Activated T-helper 17 cell treated with anti-CD3 and anti-CD28 coated beads, Interleukin-2, amount 50 U/mL, for 72 hours (primary cell): ENCODE measurements at places on chromosomes 1 and 21. TPM values are rescaled to one million over a fixed set of nuclear protein-coding genes. Genes with fewer than 3 reads are reported as not detected.

C1orf87 gene
- total RNA-seq = not detected

- peak; percentile 68 for ATAC-seq
These were observed 84.8 kb upstream of the CACNA1E start for GRCh38 chr1:181398544-181398943.

OR6N1 gene
- total RNA-seq = not detected

FGR gene
- 1.2 TPM for total RNA-seq

AGO4 gene
- total RNA-seq = 5.9 TPM

- ATAC-seq = no peak
These were observed 11.9 kb upstream of the CPLANE2 start for GRCh38 chr1:16248603-16249516.
